Panc1 (cell line): ENCODE measurements at places on chromosomes 12 and 14.
A peak's percentile ranks its signal among the peaks of the same experiment; 100 is the strongest.

- DNase-seq = peak; percentile 10
- no peaks in the 10 kb centered on the region for H3K27me3 ChIP-seq
- no peaks in the 10 kb centered on the region for H3K4me1 ChIP-seq
- H3K4me3 ChIP-seq = no peak overlapping the region
Observed at GRCh38 chr14:48398675-48399282, 723.4 kb upstream of the MDGA2 start.

GRCh38 chr12:111699-112493 lies 45.3 kb downstream of the IQSEC3 start:
- H3K27ac ChIP-seq = no peak overlapping the region
- H3K36me3 ChIP-seq = no peaks in the 10 kb centered on the region
- no peak overlapping the region for H3K4me3 ChIP-seq
- DNase-seq = no peak

GRCh38 chr12:130661486-130662255 lies 54.4 kb downstream of the RIMBP2 start:
- no peak overlapping the region for H3K4me3 ChIP-seq
- no peak for DNase-seq
- no peak overlapping the region for H3K27ac ChIP-seq
- no peaks in the 10 kb centered on the region for H3K36me3 ChIP-seq
- H3K27me3 ChIP-seq = peaks cover 5% of the 10 kb centered on the region; the same call in 1 of the 2 replicates

- no peak overlapping the region for H3K4me3 ChIP-seq
- no peak overlapping the region for H3K27ac ChIP-seq
- no peaks in the 10 kb centered on the region for H3K36me3 ChIP-seq
- H3K4me1 ChIP-seq = peaks cover 18% of the 10 kb centered on the region
- no peak for DNase-seq
- H3K27me3 ChIP-seq = peaks cover 40% of the 10 kb centered on the region
Observed at GRCh38 chr12:106581543-106582248, 1.1 kb upstream of the RFX4 start.

DNA sequence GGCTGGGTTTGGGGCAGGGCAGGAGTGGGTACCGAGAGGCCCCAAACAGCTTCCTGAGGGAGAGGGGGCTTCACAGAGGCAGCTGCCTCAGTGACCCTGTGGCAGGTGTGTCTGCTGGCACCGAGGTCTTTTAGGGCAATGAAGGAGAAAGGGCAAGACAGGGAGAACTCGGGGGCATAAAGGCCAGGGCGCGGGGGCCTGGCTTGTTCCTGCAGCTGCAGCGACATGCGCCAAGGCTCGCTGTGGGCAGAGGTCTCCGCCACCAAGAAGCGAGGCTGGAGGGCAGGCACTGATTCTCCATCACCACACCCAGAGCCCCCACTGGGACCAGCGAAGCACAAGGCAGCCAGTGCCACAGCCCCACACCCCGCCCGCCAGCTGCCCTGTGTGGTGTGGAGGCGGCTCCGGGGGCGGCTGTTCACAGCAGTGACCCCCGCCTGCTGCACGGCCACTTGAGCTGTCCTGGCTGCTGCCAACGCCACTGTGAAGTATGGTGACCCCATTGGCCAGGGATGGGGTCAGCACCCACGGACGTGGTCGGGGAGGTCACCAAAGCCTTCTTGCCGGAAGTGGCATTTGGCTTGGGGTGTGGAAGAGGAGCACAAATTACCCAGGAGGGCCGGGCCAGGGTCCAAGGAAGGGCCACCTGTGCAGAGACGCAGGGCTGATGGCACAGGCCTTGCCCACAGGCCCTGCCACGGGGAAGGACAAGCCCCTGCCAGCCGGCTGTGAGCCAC lies 16.4 kb downstream of the BAG5 start:
- DNase-seq = no peak
- H3K36me3 ChIP-seq = no peaks in the 10 kb centered on the region
- H3K27me3 ChIP-seq = no peaks in the 10 kb centered on the region

GRCh38 chr14:54589076-54589475 lies 22.1 kb downstream of the SAMD4A start:
- H3K27me3 ChIP-seq = no peaks in the 10 kb centered on the region
- H3K36me3 ChIP-seq = no peaks in the 10 kb centered on the region
- H3K27ac ChIP-seq = no peak overlapping the region
- DNase-seq = no peak

DNA sequence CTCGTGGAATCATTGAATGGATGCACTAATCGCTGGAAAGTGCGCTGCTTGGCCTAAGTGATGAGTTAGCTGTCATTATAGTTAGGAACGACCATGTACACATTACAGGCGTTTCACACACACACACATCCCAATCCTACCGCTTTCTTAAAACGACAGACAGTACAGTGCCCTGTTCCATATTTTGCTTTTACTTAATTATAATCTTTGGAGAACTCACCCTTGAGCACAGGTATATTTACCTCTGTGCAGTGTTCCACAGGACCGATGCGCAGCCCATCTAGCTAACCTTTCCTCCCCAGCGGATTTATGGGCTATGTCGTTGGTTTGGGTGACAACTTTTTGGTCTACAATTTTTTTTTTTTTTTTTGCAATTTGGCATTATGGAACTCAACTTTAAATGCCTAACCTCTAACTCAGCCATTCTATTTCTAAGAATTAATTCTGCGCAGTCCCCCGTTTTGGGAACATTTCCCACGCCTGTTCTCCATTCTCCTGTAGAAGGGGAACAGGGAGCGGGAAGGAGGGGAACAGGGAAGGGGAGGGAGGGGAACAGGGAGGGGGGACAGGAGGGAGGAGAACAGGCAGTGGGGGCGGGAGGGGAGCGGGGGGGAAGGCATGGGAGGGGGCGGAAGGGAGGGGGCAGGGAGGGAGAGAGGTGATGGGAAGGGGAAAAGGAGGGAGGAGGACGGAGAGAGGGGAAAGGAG lies 663 bp upstream of the ULK1 start:
- peak overlapping the region; percentile 25 for H3K4me3 ChIP-seq
- no peaks in the 10 kb centered on the region for H3K27me3 ChIP-seq
- 0 out of 2 replicates have a peak, but pooled peaks cover 4% of the 10 kb centered on the region for H3K4me1 ChIP-seq
- no peaks in the 10 kb centered on the region for H3K36me3 ChIP-seq

- H3K27ac ChIP-seq = no peak overlapping the region
- DNase-seq = no peak
- no peaks in the 10 kb centered on the region for H3K27me3 ChIP-seq
- H3K36me3 ChIP-seq = no peaks in the 10 kb centered on the region
- H3K4me1 ChIP-seq = no peaks in the 10 kb centered on the region
Observed at GRCh38 chr12:66062290-66062625, 68.3 kb downstream of the LLPH start.

DNA sequence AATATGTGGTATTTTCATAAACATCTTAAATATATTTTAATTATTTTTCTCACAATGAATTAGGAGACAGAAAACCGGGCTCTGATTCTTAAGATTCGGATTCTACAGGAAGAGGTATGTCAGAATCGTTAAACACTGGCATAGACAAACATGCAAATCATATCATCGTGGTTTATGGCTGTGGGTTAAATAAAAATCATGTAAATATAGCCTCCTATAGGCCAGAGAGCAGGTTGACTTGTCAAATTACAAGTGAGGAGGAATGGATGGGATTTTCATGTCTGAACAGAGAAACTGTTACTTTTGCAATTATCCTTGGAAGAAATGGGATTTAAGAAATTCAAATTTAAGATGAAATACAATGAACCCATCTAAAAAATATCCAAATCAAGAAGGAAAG lies 74.9 kb upstream of the BCAT1 start:
- H3K4me3 ChIP-seq = no peak overlapping the region
- no peaks in the 10 kb centered on the region for H3K36me3 ChIP-seq
- H3K4me1 ChIP-seq = no peaks in the 10 kb centered on the region

GRCh38 chr12:127133675-127134335 lies 1133.2 kb upstream of the TMEM132C start:
- H3K4me3 ChIP-seq = no peak overlapping the region
- no peak overlapping the region for H3K27ac ChIP-seq
- DNase-seq = no peak
- no peaks in the 10 kb centered on the region for H3K27me3 ChIP-seq
- no peaks in the 10 kb centered on the region for H3K4me1 ChIP-seq
- H3K36me3 ChIP-seq = no peaks in the 10 kb centered on the region

GRCh38 chr14:72880164-72880563 lies 13.7 kb downstream of the DPF3 start:
- H3K4me1 ChIP-seq = no peaks in the 10 kb centered on the region
- H3K27ac ChIP-seq = no peak overlapping the region
- H3K4me3 ChIP-seq = no peak overlapping the region
- peaks cover 4% of the 10 kb centered on the region for H3K27me3 ChIP-seq

DNA sequence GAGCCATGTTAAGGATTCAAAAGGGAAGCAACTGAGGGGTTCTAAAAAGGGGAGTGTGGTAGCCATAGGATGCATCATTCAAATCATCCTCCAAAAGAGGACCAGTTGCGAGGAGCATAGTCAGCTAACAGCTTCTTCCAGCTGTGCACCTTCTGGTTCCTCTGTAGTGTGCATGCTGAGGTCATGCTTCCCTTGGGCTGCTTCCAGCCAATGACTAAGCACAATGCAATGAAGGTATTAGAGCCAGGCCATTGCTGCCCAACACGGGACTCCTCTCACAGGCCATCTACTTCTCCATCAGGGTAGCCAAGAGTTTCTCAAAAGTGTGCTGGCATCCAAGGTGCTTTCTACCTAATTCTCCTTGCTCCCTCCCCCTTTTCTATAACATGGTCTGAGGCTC lies 69.2 kb upstream of the ARID2 start:
- 0 out of 2 replicates have a peak, but pooled peaks cover 5% of the 10 kb centered on the region for H3K27me3 ChIP-seq
- no peak overlapping the region for H3K4me3 ChIP-seq
- peak; percentile 36 for DNase-seq
- no peak overlapping the region for H3K27ac ChIP-seq

DNA sequence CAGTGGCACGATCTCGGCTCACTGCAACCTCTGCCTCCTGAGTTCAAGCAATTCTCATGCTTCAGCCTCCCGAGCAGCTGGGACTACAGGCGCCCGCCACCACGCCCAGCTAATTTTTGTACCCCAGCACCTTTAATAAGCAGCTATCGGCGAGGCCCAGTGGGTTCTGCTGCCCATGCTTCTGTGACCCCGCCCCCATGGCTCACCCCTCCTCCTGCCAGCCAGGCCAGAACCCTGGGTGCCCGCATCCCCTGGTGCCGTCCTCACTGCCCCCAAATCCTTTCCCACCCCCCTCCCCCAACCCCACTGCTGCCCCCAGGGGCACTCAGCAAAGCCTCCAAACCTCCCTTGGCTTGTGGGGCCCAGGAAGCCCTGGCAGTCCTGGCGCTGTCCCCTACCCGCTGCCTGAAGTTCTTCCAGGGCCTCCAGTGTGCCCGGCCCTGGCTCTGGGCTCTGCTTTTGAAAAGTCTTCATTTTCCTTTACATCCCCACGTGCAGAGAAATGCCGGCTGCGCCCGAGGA lies 14.5 kb downstream of the BAG5 start:
- H3K27ac ChIP-seq = no peak overlapping the region
- H3K4me3 ChIP-seq = no peak overlapping the region
- H3K36me3 ChIP-seq = no peaks in the 10 kb centered on the region
- no peaks in the 10 kb centered on the region for H3K27me3 ChIP-seq
- peaks cover 38% of the 10 kb centered on the region for H3K4me1 ChIP-seq

DNA sequence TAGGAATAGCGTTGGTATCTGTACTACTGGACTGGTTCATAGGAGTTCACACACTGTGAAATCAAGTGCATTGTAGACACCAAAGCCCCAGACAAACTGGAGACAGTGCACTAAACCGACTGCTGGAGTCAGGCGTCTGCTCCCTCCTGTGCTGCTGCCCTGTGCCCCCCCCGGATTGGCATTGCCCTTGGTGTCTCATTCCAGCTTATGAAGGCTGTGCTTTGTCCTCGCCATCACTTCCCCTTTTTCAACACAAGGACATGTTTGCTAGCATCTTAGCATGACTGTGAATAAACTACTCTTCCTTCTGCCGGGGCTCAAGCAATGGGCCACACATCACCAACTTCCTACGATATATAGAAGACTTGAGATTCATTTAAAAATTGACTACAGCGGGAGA lies 84.0 kb downstream of the TMCC3 start:
- no peak for DNase-seq
- no peaks in the 10 kb centered on the region for H3K4me1 ChIP-seq
- H3K4me3 ChIP-seq = no peak overlapping the region
- H3K27me3 ChIP-seq = 0 out of 2 replicates have a peak, but pooled peaks cover 2% of the 10 kb centered on the region

DNA sequence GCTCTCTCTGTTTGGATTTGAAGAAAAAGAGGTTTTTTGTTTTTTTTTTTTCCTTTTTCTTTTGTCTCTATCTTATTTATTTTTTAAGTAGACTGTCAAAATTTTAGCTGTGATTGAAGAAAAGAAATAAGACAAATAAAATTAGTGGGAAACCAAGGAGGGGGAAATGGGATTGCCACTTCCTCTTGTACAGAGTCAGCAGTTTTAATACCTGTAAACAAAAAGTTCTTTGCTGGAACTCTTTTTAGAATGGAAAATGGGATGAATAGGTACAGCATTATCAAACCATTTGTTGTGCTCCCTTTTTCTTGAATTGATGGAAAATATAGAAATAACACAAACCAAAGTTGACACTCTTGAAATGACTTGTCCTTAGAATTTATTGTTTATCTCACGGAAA lies 680.7 kb downstream of the DIO2 start:
- no peak overlapping the region for H3K27ac ChIP-seq
- no peaks in the 10 kb centered on the region for H3K36me3 ChIP-seq
- DNase-seq = no peak
- H3K4me1 ChIP-seq = no peaks in the 10 kb centered on the region

DNA sequence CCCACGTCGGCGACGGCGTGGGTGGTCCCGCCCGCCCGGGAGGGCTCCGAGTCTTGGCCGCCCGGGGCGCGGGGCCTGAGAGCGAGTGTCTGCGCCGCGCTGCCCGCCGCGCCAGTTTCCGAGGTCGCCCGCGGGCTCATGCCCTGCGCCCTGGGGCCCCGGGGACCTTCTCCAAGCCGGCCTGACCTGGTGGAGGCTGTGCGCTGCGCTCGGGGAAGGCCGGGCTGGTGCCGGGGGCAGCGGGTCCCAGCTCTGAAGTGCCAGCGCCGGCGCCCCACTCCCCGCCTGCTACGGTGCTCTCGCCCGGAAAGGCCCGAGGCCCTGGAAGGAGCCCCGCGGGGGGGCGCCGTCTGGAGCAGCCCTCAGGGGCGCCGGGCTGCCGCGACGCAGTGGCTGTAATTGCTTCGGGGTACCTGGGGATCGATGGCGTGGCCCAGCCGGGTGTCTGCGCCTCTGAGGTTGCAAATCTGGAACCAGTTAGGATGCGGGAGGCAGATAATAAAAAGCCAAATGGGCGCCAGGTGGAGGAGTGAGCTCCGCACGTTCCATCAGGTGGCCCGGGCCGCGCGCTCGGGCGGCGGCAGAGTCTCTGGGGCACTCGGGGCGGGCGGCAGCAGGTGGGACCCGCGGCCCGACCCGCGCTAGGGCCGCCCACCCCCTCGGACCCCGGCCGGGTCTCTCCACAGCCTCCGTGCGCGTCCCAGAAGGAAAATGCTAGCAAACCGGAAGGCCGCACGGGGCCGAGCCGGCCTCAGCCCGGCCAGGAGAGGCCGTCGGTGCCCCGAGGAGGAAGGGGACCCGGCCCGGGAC lies 102.3 kb upstream of the DIO3 start:
- no peaks in the 10 kb centered on the region for H3K36me3 ChIP-seq
- no peaks in the 10 kb centered on the region for H3K4me1 ChIP-seq
- no peak for DNase-seq
- no peak overlapping the region for H3K27ac ChIP-seq
- no peak overlapping the region for H3K4me3 ChIP-seq
- H3K27me3 ChIP-seq = no peaks in the 10 kb centered on the region
